Right ventricle myocardium superior (tissue), 1 donor: ENCODE measurements at places on chromosomes 2 and 18. TPM values are rescaled to one million over a fixed set of nuclear protein-coding genes. Genes with fewer than 3 reads are reported as not detected.
A peak's percentile ranks its signal among the peaks of the same experiment; 100 is the strongest.

DNA sequence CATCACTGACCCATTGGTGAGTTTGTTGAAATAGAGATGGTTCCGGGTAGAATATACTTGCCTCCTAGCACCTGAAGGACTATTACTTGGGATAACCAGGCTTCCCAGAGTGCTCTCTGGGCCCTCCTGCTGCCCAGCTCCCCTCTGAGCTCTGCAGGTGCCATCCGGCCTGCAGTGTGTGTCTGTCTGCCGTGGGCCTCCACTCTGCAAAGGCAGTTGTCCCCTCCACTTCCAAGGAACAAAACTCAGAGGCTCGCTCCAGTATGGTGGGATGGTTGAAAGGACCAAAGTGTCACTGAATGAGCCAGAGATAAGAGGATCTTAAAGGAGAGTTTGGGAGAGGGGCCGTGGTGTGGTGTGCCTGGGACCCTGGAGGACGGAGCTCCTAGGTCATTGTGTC, 57.3 kb downstream of the SH3BP4 start:
- no peak for DNase-seq

- no peak for DNase-seq
Measured at GRCh38 chr2:101775092-101775491, 77.6 kb downstream of the MAP4K4 start.

- DNase-seq: no peak
Measured at GRCh38 chr2:227479865-227480475, 8.0 kb downstream of the AGFG1 start.

GRCh38 chr2:5190023-5190422, 502.2 kb upstream of the SOX11 start:
- no peak for DNase-seq

DNA sequence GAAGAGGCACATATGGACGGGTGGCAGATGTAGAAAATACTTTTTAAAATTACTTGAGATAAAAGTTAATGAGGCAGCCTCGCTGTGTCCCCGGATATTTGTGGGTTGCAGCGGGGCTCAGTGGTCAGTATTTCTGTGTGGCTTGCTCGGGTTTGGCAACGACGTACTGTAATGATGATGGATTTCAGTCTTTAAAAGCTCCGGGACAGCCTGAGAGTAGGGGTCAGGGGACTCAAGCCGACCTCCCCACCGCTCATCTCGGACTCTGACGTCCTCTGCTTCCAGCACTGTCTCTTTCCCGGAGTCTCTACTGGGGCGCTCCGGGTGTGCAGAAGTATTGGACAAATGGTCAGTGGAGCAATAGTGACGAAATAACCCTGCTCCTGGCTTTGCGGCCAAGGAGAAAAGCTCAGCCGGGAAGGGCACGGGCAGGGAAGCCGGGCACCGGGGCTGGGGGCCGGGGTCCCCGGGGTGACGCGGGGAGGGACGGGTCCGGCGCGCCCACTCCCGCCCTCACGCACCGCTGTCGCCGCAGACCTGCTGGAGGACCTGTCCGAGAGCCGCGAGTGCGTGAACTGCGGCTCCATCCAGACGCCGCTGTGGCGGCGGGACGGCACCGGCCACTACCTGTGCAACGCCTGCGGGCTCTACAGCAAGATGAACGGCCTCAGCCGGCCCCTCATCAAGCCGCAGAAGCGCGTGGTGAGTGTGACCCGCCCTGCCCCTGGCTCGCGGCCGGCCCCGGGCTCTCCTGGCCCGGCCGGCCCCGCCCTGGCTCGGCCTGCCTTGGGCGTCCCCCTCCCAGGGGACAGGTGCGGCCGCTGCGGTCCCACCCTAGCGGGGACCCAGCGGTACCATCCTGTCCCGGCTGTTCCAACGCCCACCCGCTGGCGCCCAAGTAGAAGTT, 7.3 kb downstream of the GATA6 start:
- DNase-seq: peak; percentile 63

DNA sequence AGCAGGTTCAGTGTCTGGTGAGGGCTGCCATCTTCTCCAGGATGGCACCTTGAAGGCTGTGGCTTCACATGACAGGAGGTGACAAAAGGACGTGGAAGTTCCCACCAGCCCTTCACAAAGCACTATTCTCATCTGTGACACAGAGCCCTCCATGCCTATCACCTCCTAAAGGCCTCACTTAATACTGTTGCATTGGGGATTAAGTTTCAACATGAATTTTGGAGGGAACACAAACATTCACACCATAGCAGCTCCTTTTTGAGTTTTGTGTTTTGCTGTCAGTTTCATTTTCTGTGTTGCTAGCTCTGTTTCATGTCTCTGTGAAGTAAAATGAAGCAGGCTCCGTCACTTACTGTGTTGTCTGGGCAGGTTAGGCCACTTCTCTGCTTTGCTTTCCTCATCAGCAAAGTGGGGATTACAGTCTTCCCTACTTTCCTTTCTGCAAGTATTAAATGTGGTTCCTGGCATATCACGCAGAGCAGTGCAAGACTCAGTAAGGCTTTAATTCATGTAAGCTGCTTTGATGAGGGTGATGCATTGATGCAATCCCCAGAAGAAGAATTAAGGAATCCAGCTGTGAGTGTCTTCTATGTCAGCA, 31.6 kb downstream of the LIMS1 start:
- no peak for DNase-seq

DNA sequence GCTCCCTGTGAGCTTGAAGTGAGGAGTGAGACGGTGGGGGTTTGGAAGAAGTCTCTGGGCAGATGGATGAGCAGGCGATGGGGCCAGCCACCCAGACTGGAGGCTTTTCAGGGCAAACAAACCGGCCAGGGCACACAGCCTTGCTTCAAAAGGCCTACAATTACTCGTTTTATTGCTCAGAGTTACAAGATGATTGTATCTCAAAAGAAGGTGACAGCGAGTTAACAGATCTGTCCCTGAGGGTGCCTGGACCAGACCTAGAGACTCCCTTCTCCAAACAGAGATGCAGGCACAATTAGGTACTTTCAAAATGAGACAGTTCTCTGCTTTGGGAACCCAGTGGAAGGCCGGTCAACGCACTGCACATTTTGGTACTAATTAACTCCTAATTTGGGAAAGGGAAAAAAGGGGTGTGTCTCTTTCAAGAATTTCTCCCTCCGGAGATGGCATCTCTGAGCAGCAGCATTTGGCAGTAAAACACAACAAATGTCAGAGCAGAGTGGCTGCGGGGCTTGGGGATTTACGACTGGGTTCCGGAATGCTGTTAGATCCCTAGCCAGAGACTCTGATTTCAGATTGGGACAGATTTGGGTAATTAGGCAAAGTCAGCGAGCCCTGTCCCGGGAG, 226.7 kb downstream of the TTC32 start:
- DNase-seq: no peak

DNA sequence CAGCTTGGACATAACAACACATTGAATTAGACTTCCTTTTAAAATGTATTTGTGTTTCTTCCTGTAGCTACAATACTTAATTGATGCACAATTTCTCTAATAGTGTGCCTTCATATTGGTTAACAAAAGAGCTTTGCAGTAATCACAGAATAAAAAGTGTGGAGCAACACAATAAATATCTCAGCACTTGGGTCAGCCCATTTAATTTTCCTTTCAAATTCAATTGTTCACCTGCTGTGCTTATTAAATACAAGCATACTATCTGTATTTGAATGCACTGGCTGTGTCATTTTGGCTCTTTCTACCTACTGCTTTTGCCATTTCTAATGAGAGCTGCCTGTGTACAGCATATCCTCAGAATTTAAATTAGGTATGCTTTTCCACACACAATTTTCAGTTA, 1641.3 kb upstream of the SLC39A10 start:
- DNase-seq: no peak

DNA sequence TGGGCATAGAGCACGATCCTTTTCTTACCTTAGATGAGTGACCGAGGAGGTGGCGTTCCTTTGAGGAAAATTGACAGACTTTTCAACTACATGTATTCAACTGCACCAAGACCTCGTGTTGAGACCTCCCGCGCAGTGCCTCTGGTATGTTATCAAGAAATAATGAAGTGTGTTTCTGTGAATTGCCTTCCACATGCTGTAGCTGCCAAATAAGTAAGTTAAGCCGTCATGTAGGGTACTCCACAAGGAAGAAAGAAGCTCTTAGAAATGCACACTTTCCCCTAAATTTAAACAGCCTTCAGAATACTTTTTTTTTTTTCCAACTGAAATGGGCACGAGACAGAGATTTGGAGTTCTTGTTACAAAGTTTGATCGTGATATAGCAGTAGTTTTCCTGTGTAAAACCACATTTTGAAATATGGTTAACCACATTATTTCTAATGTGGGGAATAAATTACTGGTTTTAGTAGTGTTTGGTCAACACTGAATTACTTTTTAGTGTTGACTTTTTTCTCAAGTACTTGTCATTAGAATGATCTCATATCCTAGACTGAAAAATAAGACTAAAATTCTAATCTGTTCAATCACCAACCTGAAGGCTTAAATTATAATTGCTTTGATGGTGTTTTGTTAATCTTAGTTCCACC, 30.5 kb downstream of the PDK1 start:
- DNase-seq: no peak

GRCh38 chr2:189153619-189154018, 25.9 kb downstream of the COL5A2 start:
- DNase-seq: no peak

DNA sequence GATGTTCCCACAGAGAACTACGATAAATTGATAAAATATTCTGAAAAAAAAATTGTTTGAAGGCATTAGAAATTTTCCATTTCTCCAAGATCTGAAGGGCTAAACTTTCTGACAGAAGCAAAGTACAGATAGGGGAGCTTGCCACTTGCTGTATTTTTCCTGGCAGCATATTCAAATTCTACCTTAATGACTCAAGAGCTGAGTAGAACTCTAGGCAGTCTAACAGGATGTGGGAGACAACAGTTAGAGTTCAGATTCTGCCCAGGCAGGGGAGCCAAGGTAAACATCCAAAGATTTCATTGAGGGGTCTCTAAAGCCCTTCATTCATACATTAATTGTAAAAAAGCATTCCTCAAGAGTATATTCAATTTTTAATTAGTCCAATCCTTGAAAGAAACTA, 46.0 kb upstream of the RIT2 start:
- no peak for DNase-seq

- no peak for DNase-seq
Measured at GRCh38 chr2:108384662-108385393, 7.1 kb downstream of the SULT1C4 start.

DNA sequence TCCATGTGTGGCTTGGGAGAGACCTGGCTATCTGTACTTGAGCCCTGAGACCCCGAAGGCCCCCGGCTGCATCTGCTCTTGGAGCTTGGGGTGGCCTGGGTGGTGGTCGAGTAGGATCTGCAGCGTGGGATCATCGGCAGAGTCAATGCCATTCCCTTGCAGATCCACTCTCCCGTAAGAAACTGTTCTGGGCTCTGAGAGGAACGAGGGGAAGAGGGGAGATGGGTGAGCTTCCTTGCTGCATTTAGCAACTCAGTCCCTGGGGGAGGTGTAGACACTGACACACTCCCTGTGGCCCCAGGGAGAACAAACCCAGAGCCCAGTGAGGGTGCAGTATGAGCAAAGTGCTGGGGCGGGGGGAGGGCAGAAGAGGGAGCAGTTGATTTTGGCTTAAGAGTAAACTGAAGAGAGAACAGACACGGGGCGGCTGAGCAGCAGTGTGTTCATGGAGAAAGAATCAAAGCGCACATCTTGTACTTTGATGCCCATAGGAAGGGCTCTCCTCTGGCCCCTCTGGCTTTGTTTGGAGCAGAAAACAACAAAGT, 8.5 kb downstream of the GREB1 start:
- DNase-seq: no peak

DNA sequence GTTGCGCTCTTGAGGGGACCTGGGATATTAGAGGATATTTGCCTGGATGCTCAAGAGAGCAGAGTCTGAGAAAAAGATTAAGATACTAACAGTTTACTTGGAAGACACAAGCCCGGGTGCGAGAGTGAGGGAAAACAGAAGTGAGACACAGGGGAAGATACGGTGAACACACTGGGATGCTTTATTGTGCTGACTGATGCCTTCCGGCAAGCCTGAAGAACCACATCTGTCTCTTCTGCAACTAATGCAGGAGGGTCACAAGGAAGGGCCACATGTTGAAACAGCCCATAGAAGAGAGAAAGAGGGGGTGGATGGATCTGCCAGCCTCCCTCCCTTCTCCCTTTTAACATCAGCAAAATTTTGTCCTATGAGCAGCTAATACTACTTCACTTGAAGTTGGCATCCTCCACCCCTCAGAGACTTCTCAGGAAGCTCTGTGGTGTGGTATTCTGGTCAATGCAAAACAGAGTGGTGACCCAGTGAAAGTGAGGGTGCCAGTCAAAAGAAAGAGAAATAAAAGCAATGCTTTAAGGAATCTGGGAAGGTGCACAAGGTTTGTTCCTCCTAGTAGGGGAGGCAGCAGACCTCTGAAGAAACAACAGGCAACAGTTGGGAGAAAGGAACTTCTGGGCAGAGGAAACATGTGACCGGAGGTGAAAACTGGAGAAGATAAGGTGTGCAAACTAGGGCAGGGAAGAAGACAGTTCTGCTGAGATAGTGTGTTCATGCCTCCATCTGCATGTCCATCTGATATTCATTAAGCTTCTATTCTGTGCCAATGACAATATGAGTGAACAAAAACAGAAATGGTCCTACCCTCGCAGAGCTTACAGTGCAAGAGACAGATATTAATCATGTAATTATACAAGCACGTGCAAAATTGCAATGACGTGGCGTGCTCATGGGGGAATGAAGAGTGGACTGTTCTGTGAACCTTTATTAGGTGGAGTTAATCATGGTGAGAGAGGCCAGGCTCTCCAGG, 107.1 kb downstream of the LYPD6B start:
- no peak for DNase-seq

DNA sequence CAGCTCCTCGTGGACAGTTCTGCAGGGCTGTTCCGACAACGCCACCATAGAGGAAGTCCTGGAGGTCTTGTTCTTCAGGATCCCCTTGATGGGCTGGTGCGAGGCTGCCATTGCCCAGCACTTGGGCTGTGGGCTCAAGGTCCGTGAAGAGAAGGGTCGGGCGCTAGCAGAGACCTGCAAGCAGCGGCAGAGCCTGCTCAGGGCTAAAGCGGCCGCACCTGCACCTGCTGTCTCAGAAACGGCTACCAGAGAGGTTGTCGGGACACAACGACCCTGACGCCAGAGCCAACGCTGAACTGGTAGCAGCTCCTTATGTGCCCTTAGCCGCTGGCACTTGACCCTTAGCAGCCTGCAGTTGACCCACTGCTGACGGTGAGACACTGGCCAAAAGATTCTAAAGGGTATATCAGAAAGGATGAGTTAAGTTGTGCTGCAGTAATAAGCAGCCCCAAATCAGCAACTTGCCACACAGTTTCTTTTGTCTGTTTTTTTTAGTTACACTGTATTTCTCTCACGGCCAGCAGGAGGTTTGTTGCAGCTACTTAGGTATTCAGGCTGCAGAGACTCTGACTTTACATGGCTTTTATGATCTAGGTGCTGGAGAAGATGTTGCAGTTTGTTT, 55.5 kb upstream of the ST6GAL2 start:
- DNase-seq: no peak

- no peak for DNase-seq
Measured at GRCh38 chr2:128310094-128310716, 8.5 kb downstream of the HS6ST1 start.

ZNF804A gene
- total RNA-seq: not detected

EGR4 gene
- not detected for total RNA-seq

GALNT3 gene
- 0.19 TPM for total RNA-seq

POTEJ gene
- total RNA-seq: not detected

CFAP65 gene
- total RNA-seq: not detected

TUBA3E gene
- 69.5 TPM for total RNA-seq

STAT4 gene
- 0.70 TPM for total RNA-seq

NTSR2 gene
- 0.19 TPM for total RNA-seq

LRATD1 gene
- total RNA-seq: 3.0 TPM

C1QL2 gene
- total RNA-seq: not detected

FRZB gene
- 1.4 TPM for total RNA-seq
